NCI-H1694 (cell line): ENCODE measurements at places on chromosomes 7 and 10.

DNA sequence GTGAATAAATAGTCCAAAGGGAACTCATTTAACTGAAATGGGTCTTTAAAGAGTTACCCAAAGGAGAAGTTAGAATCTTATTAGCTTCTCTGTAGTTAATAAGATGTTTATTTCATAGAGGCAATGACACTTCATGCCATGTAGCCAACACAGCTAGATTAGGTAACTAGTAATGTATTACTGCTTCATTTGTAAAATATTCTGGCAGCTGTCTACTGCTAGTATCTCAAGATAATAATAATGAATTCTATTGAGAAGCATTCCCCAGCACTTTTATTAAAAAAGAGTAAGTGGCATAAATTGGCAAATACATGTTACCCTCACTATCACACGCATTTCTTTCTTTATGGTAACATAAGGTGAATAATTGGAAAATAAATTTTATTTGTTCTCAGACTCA, 10.1 kb downstream of the PAPSS2 start:
- no peak for DNase-seq

DNA sequence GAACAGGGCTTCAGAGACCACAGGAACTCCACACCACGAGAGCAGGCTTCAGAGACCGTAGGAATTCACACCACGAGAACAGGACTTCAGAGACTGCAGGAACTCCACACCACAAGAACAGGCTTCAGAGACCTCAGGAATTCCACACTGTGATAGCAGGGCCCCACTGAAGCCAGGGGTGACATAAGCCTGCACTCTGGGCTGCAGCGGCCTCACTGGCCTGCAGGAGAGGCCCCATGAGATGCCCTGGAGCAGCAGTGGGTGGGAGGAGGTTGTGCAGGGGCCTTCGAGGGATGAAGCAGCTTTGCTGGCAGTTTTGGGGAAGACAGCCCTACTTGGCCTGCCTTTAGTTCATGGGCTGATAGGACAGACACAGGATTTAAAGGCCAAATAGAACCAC, 614.7 kb downstream of the PTPRN2 start:
- no peak for DNase-seq

- DNase-seq: no peak
These were observed 151.3 kb upstream of the FAM20C start for GRCh38 chr7:40799-41750.

GRCh38 chr10:102645741-102646609, 1.7 kb downstream of the TRIM8 start:
- no peak for DNase-seq

DNA sequence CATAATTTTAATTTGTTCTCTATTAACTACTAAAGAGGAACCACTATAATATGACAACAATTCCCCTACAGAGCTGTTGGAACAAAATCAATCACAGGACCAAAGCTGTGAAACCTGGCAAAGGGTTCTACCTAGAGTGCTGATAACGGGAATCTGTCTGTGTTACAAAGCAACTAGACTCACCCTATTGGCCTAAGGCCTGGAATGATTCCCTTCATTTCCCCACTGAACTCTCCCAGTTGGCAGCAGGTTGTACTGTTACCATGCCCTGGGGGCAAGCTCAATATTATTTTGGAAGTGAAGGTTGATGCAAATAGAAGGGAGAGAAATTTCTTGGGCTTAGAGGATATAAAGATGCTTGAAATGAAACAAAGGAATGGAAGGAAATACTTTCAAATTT, 81.8 kb downstream of the SEMA3A start:
- no peak for DNase-seq

DNA sequence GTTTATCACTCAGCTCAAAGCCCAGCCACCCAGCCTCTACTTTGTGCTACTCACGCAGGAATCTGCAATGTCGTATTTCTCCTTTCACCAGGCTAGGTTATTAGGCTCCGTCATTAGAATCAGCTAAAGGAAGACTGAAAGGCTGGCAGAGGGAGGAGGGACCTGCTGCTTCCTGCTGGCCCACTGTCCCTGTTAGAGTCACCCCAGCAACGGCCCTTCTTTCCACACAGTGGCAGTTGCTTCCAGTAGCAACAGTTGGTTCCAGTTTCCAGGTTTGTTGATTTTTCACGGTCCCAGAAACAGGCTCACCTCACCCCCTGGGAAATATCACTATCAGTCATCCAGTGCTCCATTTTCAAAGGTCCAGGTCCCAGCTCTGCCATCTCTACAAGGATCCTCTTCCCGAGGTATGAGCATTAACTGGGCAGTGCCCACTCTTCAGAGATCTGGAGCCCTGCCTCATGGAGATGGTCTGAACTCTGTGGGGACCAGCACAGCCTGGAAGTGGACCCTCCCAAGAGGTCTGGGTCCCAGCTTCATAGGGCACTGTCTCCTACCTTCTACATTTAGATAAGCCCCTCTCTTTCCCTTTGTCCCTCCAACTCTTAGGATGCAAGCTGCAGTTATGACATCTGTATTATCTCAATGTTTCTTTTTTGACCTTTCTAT, 15.9 kb downstream of the ODAD2 start:
- DNase-seq: no peak

GRCh38 chr10:71423901-71424300, 27.2 kb downstream of the CDH23 start:
- DNase-seq: no peak

- no peak for DNase-seq
These were observed 26.4 kb downstream of the MACC1 start for GRCh38 chr7:20190560-20191390.

DNA sequence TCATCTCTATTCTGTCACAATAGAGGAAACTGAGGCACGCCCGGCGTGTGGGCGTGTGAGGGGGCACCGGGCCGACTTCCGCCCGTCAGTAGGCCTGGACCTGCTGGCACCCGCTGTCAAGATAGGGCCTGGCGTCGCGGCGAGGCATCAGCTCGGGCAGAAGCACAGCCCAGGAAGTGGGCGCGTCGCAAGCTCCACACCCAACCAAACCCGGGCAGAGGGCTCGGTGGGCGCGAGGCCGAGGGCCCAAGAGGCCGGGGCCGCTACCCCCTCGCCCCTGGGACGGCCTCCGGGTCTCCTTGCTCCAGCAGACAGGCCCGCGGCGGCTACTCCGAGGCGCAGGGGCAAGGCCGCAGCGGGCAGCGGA, 91.2 kb downstream of the SPAG6 start:
- no peak for DNase-seq
